Hepatocyte (in vitro differentiated cells): ENCODE measurements at places on chromosomes 11 and 22. TPM values are rescaled to one million over a fixed set of nuclear protein-coding genes. Genes with fewer than 3 reads are reported as not detected.

The FAT3 gene
- total RNA-seq: 15.9 and 17.4 TPM in 2 replicates

The GALR3 gene
- not detected in 2 replicates for total RNA-seq

The APOBEC3G gene
- 4.6 and 4.8 TPM in 2 replicates for total RNA-seq

The AKIP1 gene
- 26.6 and 32.2 TPM in 2 replicates for total RNA-seq

The PES1 gene
- total RNA-seq: 42.4 and 45.8 TPM in 2 replicates

The TRIM34 gene
- total RNA-seq: 10.5 and 14.6 TPM in 2 replicates

The TP53AIP1 gene
- total RNA-seq: 0.17 TPM in 1 of 2 replicates, not detected in the other

The TREH gene
- 6.6 and 10.2 TPM in 2 replicates for total RNA-seq

The MYEOV gene
- not detected in 2 replicates for total RNA-seq

The C11orf68 gene
- total RNA-seq: 20.8 and 26.3 TPM in 2 replicates

The SMC1B gene
- not detected in 2 replicates for total RNA-seq

The NAT10 gene
- total RNA-seq: 20.5 and 27.6 TPM in 2 replicates

The TMEM191B gene
- 0.40 and 1.5 TPM in 2 replicates for total RNA-seq

The CABP7 gene
- 0.44 TPM in 1 of 2 replicates, not detected in the other for total RNA-seq

- DNase-seq: no peak
Measured at GRCh38 chr11:20093775-20094174, 66.5 kb downstream of the DBX1 start.

- peak; percentile 5 for DNase-seq
Measured at GRCh38 chr11:64762277-64762673, 2.5 kb upstream of the PYGM start.

DNA sequence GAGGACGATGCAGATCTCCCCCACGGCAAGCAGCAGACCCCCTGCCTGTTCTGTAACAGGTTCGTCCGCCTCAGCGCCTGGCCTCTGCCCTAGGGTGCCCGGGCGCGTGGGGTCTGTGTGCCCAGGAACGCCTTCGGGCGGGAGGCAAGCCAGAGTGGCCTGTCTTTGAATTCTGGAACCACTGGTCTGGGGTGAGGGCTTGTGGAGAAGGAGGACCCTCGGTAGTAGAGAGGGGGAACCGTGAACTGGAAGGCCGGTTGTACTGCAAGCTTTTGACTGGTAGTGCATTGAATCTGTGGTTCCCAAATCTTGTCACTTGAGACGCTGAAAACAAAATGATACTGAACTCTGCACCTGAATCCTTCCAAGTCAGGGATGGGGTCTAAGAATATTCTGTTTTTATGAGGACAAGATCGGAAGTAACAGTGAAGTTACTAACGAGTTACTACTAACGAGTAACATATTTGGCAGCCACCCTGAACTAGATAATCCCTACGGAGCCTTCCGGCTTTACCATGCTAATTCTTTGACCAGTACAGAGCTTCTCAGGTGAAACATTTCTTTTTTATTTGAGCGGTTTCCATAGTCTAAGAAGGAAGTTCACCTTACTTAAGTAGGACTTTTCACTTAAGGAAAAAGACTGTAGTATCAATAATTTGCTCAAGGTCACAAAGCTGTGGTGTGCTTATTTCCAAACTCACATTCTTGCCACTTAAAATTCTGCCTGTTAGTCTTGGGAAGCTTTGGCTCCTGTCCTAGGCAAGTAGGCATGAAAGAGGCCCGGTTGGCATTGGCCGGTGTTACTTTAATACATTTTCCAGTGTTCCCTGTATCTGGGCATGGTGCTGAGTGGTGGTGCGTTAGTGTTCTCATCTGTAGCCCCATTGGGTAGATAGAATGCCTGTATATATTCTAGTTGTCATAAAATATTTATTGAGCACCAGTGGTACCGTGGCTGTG is 860 bp downstream of the PRMT3 start:
- no peak for DNase-seq

GRCh38 chr11:2536440-2536989 is 91.7 kb downstream of the KCNQ1 start:
- no peak for DNase-seq

DNA sequence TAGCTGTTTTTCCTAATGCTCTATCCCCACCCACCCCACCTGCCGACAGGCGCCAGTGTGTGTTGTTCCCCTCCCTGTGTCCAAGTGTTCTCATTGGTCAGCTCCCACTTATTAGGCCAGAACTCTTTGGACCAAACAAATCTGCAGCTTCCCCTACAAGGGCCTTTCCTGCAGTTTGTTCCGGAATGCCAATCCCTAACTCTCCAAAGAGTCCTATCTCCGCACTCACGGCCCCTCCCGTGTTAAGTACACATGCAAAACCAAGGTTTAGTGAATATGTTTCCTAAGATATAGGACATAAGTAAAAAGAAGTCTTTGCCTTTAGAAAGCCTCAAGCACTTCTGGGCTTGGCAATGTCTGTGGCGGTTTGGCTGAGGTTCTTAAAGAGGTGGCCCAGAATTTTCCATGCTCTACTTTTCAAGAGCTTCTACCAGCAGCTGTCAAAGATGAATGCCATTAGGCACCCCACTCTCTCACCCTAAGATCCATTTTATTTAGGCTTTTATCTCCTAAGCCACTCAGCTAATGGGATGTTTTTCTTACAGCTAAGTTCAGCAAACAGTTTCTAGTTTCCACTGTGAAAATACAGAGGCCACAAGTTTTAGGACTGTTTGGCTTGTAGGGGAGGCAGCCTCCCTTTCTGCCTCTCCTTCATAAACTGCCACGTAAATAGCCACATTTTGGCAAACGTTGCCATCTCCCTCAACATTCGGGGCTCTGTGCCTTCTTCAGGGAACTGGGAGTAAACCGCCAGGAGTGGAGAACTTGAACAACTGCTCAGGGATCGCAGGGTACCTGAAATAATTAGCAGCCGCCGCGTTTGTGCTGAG is 1.6 kb downstream of the CD59 start:
- DNase-seq: peak; percentile 25

DNA sequence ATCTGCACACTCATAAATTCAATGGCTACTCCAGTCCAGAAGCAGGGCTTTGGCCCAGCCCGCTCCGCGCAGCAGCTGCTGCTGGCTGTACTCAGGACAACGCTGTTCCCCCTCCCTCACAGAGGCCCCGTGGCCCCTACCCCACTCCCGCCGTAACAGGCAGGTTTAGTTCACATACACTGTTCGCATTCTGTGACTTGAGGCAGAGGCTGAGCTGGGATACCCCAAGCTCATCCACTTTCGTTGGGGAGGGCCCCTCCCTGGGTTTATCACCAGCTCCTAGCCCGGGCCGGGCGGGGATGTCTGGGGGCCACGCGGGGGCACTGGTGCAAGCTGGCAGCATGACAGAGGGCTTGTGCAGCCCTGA is 52.4 kb downstream of the SYT13 start:
- no peak for DNase-seq

- DNase-seq: no peak
Measured at GRCh38 chr11:117814204-117814765, 10.3 kb downstream of the FXYD2 start.

GRCh38 chr22:45752036-45752435 is 80.4 kb downstream of the ATXN10 start:
- no peak for DNase-seq

- DNase-seq: peak; percentile 46
Measured at GRCh38 chr22:36333644-36334043, 54.1 kb downstream of the MYH9 start.

DNA sequence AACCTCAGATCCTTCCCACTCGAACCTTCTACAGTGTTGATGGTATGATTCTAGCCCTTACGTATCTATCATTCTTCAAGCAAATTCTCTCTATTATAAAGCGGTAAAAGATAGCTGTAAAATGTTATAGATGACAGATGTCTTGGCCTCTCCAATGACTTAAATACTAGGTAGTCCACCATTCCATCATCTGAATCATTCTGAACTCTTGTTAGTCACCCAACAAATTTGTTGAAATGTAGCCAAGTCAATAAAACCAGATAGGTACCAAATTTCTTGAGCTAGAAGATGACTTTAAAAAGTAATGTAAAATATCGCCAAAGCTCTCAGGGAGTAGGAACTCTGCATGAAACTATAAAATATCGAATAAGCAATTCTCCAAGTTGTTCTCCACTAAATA is 32.6 kb upstream of the PICALM start:
- no peak for DNase-seq

GRCh38 chr22:35601743-35602615 is 15.2 kb downstream of the MB start:
- peak; percentile 57 for DNase-seq

- peak; percentile 29 for DNase-seq
Measured at GRCh38 chr11:8671651-8672062, 10.8 kb downstream of the TRIM66 start.

DNA sequence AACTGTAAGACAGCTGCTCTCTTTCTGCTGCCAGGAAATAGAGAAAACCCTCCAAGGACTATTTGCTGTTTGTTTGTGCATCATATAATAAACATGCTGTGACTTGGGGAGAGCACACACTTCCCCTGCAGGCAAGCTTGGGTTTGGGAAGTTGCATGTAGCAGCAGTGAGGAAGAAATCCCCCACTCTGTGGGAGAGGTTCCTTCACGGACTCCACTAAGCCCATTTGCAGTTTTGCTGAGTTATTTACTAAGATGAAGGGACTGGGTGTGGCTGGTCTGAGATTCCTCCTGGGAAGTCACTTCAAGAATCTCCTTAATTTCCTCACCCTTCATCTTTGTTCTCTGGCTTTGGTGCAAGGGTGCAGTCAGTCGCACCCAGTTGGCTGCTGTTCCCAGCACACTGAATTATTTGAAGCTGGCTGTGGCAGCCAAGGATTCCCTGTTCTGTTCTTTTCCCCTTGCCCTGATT is 104.9 kb downstream of the ARFGAP2 start:
- DNase-seq: peak; percentile 14

GRCh38 chr11:31826536-31827438 is 15.7 kb upstream of the PAX6 start:
- DNase-seq: no peak

DNA sequence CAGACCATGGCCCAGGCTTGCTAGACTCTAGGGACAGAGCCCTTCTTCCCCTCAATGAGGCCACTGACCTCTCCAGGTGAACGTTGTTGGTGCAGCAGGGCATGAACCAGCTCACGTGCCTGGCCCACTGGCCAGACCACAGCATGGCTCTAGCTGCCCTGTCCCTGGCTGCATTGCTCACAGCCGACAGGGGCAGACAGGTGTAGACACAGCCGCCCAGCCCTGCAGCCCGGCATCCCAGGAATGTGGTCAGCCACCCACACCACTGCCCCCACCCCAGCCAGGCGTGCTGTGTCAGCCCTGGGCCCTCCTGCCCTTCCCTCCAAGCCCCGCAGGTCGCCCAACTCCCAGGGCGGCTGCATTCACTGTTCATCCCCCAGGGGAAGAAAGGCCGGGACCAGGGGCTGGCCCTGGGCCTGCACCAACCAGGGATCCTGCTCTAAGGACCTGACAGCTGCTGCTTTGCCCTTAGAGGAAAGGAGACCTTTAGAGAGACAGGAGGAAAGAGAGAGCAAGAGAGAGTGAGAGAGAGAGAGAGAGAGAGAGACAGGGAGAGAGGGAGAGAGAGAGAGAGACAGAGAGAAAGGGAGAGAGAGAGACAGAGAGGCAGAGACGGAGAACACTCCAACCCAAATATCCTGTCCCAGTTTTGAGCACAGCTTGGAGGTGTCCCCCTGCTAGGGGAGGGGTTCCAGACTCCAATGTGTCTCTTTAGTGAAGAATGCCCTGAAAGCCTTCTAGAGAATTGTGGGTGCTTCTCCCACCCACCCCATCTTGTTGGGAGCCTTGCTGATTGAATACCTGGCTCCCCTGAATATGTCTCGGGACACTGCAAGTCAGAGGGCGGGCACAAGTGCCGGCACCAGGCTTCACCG is 44.2 kb upstream of the LINC01488 start:
- DNase-seq: peak; percentile 81

GRCh38 chr11:47524291-47524874 is 28.5 kb downstream of the CELF1 start:
- peak; percentile 23 for DNase-seq

- no peak for DNase-seq
Measured at GRCh38 chr11:90391756-90392155, 168.9 kb upstream of the CHORDC1 start.

- peak; percentile 1 for DNase-seq
Measured at GRCh38 chr11:8381343-8381742, 117.7 kb upstream of the LMO1 start.

- DNase-seq: no peak
Measured at GRCh38 chr22:24106385-24107381, 74.6 kb upstream of the SUSD2 start.

DNA sequence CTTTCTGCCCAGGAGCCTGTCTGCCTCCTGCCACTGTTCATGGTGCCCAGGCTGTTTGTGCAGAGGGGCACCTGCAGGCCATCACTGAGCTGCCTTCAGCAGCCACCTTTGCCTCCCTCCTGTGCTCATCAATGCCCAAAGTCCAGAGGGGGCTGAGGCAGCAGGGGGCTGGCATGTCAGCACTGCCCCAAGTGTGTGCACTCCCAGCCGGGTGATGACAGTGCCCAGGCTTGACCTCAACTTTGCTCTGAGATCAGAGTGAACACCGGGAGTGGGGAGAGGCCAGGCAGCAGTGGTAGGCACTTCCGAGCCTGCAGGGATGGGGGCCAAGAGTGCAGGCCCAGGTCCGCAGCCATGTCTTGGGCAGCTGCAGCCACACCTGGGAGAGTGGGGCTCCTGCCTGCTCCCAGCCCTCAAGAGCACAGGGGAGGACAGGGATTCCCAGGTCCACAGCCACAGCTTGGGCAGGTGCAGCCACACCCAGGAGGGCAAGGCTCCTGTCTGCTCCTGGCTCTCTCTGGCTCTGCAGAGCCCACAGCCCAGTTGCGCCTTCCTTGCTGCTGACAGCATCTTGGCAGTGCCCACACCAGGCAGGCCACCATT is 15.2 kb downstream of the SAA4 start:
- DNase-seq: no peak

DNA sequence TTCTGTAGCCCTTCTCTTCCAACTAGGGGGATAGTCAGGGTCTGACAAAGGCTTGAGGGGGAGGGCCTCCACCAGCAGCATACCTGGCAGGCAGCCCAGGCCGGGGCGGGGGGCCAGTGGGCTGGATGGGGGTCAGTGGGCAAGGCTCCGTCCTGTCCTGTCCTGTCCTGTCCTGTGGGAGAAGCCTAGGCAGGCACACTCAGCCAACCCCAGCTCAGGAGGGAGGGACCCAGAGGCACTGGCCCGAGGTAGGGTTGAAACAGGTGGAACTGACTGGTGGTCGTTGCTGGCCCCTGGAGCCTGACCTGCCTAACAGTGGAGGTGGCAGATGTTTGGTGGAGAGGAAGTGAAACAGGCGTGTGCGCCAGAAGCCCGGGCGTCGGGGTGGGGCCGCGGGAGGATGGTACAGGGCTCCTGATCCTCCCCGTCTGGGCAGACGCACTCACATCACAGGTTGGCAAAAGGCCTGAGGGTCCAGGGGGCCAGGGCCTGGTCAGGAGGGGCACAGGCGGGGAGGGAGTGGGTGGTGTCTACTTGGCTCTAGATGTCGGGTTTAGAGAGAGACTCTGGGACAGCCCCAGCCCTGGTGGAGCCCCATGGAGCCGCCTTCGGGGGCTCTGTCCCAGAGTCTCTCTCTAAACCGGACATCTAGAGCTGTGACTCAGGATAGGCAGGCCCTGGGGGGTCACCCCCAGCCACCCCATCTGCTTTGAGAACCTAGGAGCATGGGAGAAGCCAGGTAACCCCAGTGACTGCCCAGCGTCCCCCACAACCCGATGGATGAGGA is 32.5 kb upstream of the GRAMD4 start:
- peak; percentile 5 for DNase-seq
